Testis (tissue), 5 donors: ENCODE measurements at places on chromosomes 2 and 18. TPM values are rescaled to one million over a fixed set of nuclear protein-coding genes. Genes with fewer than 3 reads are reported as not detected.

Gene LRRC30
- not detected for total RNA-seq

Gene ATIC
- 53.0 TPM for total RNA-seq

Gene LDLRAD4
- total RNA-seq = 42.2 TPM

Gene LDAH
- total RNA-seq = 19.4 TPM

Gene EML6
- 17.3 TPM for total RNA-seq

Gene MC4R
- total RNA-seq = not detected

Gene UBXN2A
- total RNA-seq = 18.4 TPM

DNA sequence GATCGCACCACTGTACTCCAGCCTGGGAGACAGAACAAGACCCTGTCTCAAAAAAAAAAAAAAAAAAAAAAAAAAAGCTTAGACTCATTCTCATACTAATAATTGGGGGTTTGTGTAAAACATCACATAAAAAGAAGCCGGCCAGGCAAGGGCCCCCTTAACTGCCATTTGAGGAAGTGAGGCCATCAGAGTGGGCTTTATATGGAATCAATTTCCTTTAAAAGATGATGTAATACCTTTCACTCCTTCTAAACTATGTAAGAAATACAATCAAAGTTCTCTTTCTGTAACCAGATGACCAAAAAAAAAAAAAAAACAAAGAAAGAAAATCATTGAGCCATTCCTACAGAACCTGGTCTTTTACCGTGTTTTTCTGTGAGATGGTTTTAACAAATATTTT, 13.1 kb upstream of the GPR55 start:
- no peak for DNase-seq

GRCh38 chr2:669323-669722, 7.9 kb downstream of the TMEM18 start:
- DNase-seq = no peak

GRCh38 chr2:46045888-46046287, 251.3 kb upstream of the EPAS1 start:
- DNase-seq = no peak

DNA sequence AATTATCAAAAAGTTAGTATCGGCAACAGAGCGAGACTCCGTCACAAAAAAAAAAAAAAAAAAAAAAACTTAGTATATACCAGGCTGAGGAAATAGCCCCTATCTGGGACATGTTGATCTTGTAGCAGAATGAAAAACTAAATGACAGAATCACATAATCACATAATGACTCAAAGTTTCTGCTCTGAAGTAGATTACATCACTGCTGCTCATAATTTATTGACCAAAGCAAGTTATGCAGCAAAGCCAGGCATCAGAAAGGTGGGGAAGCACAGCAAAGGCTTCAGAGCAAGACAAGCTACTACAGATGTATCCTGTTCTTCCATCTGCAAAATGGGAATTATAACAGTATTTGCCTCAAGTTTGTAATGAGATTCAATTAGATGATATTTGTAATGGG, 68.1 kb downstream of the BOD1L2 start:
- DNase-seq = no peak

DNA sequence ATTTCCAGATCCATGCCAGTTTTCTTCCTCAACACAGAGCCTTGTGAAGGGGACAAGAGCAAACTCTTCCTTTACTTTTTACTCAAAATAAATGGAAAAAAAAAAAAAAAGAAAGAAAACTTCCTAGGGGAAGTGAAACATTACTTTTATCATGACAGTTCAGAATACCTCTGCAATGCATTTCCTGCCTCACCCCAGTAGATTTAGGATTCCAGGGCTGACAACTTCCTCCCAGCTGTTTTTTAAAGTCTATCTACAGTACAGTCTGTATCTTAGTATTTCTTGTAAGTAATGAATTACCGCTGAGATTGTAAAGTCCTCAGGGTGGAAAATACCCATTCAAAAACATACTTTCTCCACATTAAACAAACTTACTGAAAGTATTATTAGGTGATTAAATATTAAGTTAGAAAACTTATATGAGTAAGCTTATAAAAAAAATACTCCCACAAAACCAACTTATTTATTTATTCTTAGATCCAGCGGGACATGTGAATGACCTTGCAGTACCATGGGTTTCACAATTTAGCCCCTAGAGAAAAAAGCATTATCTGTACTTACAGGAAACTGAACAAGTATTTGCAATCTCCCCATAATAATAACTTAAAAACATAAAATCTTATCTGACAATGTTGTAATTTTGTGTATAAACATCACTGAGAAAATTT, 117.7 kb downstream of the RBMS1 start:
- DNase-seq = no peak

- no peak for DNase-seq
Measured at GRCh38 chr2:230871361-230872150, 6.8 kb downstream of the ITM2C start.

DNA sequence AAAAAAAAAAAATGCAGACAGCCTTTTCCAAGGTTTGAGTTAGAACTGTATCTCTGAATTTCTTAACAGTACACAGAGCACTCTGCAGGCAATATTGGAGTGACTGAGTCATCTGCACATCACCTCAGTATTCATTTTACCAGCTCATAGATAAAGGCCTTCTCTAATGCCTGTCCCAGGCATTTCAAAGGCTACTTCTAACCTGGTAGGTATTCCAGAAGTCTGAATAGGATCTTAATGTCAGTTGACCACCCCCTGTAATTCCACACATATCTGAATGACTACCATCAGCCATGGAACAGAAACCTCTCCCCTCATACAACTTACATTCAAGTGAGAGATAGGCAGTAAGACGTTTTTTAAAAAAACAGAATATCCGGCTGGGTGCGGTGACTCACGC, 9.0 kb downstream of the METTL21A start:
- DNase-seq = no peak

- no peak for DNase-seq
Measured at GRCh38 chr2:72942881-72943418, 25.6 kb downstream of the EMX1 start.
